ENCODE measurements at places on chromosomes 1 and 21.

- DNase-seq, result no peak
These were observed 1807.8 kb downstream of the BRINP3 start for GRCh38 chr1:188669728-188670382.

DNA sequence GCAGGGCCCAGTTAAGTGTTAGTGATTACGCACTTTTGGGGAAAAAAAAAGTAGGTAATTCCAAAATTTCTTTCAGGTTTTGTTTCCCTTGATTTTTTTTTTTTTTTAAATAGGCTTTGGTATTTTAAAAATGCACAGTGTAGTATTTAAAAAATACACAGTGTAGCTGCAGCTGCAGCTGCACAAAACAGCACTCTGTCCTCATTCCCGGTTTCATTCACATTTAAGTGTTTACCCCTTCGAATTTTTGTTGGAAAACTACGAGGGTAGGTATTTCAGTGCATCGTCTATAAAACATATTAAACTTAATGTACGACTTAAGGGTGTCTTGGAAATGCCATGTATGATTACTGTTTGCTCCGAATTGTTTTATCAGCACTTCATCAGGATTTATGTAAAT, 3.4 kb downstream of the NEK7 start:
- no peak for DNase-seq

GRCh38 chr1:8219530-8219929, 98.4 kb upstream of the SLC45A1 start:
- no peak for DNase-seq

DNA sequence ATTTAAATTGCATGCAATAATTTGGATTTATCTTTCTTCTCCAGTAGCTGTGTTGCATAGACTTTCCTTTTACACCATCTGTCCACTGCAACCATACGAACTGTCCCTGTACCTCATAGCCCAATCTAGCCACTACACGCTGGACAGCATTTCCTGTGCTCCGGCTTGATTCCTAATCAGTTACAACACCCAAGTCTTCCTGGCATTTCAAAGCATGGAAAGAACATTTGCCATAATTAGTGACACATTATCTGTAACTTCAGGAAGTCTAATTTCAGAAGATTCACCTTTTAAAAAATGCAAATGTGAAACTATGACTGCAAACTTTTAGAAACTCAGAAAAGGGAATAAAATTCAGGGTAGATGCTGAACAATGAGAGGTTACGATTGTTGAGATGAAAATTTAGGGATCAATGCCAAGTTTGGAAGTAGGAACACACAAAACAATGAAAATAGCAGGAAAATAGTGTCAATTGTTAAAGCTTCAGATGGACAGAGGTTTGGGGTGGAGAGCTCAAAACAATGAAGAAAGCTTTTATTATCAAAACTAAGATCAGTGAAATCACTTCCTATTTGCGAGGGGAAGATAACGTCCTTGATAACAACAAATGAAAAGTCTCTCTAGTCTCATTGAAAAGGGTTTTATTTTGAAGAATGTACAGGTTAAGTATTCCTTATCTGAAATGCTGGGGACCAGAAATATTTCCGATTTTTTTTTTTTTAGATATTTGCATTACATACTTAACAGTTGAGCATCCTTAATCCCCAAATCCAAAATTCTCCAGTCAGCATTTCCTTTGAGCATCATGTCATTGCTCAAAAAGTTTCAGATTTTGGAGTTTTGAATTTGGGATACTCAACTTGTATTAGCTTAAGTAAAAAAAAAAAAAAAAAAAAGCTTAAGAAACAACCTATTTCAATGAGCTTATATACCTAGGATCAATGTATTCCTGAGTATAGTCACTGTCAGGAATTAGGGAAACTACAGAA, 107.3 kb downstream of the FNBP1L start:
- no peak for DNase-seq

DNA sequence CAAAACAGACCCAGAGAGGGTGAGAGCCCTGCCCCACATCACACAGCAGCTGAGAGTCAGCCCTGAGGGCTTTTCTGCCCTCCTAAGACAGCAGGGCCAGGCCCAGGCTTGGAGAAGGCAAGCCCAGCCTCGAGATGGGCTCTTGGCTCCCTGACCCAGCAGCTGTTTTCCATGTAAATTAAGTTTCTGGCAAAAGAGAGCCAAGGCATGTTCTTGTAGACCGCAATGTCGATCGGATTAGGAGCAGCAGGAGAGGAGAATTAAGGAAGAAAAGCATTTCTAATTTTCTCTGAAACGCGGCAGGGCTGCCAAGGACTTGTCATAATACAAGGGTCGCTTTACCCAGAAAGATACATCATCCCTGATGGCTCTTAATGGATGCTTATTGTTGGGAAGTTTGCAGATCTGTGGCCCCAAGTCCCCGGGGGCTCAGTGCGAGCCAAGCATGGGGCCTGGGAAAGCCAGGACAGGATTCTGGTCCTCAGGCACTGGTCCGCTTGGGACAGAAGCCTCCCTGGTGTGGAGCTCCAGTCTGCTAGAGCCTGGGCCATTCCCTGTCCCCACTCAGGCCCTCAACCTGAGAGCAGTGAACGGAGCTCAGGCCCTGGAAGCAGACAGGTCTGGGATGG, 62.8 kb downstream of the DMRTB1 start:
- no peak for DNase-seq

GRCh38 chr1:12052008-12052573, 11.0 kb upstream of the TNFRSF8 start:
- DNase-seq, result no peak

GRCh38 chr21:15063814-15064575, 805 bp downstream of the NRIP1 start:
- no peak for DNase-seq

DNA sequence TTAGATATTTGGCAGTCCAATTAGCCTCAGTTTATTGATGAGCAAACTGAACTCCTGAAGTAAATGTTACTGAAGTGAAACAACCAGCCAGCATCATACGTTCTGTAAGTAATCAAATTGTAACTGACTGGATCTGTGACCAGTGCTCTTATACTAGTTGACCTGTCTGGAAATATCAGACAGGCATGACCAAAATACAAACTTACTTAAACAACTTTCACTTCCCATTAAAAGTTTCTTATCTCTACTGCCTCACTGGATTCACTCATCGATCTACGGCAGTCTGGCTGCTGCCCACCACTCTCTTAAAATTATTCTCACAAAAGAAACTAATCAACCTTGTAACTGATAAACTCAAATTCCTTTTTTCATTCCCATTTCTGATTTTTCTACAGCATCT, 56.4 kb downstream of the WDR3 start:
- DNase-seq, result no peak

GRCh38 chr1:204448344-204448964, 36.8 kb upstream of the PPP1R15B start:
- no peak for DNase-seq

GRCh38 chr1:42157667-42158066, 4.5 kb downstream of the GUCA2B start:
- DNase-seq, result no peak

GRCh38 chr1:4710592-4711415, 56.4 kb downstream of the AJAP1 start:
- no peak for DNase-seq

DNA sequence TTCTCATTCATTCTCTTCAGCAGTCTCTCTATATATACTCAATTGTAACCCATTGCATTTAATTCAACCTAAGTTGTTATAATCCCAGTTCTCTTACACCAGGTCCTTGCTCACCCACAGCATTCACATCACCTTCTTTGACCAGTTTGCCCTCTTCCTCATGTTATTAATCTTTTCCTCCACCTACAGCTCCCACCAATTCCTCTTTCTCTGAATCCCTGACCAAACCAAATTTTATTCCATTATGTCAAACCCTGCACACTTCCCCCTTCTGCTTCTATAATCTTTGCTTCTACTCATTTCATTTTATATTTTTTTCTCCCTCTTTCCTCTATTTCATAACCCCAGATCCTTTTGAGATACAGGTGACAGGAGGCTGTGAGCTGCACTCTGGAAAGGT, 1.4 kb downstream of the CD1A start:
- DNase-seq, result no peak

- DNase-seq, result no peak
These were observed 14.6 kb upstream of the PTAFR start for GRCh38 chr1:28190996-28191645.

DNA sequence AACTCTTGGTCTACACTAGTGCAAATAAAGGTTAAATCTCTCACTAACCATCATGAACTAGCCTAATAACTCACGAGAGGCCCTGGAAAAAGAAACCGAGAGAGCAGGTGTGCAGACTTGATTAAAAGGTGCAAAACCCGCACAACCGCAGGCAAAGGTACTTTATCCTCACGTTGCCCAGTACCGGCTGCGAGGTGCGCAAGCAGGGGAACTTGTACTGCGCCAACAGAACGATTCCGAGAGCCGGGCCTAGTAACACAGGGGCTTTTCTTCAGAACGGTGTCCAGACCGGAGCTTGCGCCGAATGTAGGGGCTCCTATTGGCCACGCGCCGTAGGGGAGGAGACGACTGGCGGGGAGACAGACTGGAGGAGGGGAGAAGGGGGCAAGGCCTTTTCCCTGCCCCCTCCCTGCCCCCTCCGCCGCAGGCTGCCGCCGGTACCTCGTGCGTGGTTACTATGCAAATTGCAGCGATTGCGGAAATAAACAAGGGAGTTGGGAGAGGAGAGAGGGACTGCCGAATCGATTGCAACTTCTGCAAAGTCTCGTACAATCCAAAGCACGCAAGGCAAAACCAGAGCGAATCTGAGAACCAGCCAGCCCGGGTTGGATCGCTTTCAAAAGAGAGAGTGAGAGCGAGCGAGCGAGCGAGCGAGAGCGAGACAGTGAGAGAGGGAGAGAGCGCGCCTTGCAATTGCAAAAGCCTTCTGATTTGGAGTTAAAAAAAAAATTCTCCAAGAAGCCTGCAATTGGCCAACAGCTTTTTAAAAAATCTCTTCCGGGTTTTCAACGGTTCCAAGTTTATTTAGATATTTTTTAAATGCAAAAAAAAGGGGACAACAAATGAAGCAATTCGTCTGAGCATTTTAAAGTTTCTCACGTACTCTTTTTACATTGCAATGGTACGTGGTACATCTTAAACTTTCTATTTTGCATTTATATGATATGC, 5.4 kb upstream of the NFIA start:
- peak; percentile 65 for DNase-seq

DNA sequence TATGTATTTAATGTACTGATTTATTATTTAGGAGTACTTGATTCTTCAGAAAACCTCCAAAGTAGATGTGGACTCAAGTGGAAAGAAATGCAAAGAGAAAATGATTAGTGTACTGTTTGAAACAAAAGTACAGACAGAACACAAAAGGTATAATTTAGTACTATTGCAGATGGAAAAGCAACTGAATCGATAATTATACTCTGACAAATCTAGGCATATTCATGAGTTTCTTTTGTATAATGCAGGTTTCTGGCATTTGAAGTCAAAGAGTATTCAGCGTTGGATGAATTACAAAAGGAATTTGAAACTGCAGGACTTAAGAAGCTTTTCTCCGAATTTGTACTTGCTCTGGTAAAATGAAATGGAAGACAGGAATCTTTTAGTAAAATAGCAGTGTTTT, 12.5 kb downstream of the RWDD3 start:
- no peak for DNase-seq

GRCh38 chr1:77081834-77082233, 137.4 kb downstream of the PIGK start:
- DNase-seq, result no peak

GRCh38 chr1:234841710-234842231, 231.8 kb upstream of the IRF2BP2 start:
- DNase-seq, result no peak

- no peak for DNase-seq
These were observed 191.8 kb upstream of the TMEM51 start for GRCh38 chr1:14961661-14962267.

DNA sequence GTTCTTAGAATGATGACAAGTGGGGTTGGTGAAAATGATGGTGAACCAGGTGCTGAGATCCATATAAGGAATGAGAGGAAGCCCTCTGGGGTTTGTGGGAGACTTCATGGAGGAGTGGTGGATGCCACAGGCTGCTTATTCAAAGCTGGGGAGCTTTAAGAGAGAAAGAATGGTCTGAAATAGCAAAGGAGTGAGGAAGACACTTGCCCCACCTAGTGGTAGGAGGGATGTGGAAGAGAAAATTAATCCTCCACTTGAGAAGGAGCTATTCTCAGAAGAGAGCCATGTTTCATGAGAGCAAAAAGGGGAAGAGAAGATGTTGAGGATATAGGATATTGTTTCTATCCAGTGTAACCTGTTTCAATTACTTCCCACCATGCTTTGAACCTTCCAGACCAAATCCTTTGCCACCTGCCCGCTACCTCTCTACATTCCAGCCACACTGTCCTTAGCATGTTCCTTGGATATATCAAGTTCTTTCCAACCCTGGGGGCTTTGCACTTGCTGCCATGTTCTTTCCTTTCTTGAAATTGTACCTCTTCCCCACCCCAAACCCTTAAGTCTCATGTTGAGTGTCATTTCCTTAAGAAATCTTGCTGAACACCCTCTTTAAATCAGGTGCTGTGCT, 19.6 kb upstream of the ZNF648 start:
- DNase-seq, result no peak

- DNase-seq, result no peak
These were observed 898 bp downstream of the LDLRAP1 start for GRCh38 chr1:25544243-25544764.

- DNase-seq, result no peak
These were observed 21.6 kb downstream of the MECR start for GRCh38 chr1:29209173-29209572.
